Caudate nucleus (tissue), 63 donors: ENCODE measurements at places on chromosomes 12 and 14.

GRCh38 chr12:105317942-105318621, 12.4 kb upstream of the C12orf75 start:
- DNase-seq: no peak

DNA sequence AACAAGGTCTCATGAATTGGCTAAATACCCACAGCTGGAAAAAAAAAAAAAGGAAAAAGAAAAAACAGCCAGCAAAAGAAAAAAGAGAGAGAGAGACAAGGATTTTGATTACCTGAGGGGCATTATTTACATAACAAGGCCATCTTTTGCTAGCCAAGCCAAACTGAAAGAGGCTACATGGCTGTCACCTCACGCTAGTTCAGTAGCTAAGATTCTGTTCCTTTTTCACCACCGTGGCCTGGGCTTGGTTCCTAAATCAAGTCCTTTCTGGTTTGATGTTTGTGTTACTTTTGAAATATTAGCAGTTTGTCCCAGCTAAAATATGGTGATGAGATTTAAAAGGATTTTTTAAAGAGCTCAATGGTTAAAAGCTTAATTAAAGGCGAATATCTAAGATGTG, 2.0 kb upstream of the SDS start:
- DNase-seq: no peak

GRCh38 chr12:121828826-121829225, 25.0 kb downstream of the SETD1B start:
- no peak for DNase-seq

GRCh38 chr14:27389402-27389801, 791.6 kb upstream of the NOVA1 start:
- no peak for DNase-seq

DNA sequence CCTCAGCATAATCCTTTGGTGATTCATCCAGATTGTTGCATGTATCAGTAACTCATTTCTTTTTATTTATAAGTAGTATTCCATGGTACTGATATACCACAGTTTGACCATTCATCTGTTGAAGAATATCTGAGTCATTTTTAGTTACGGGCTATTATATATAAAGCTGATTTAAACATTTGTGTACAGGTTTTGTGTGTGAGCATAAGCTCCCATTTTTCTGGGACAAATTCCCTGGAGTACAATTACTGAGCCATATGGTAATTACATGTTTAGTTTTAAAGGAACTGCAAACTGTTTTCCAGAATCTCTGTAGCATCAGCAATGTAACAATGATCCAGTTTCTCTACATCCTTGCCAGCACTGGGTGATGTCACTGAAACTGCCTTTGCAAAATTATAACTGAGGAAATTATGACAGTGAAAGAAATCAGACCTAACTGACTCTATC, 236.2 kb upstream of the KRR1 start:
- no peak for DNase-seq

DNA sequence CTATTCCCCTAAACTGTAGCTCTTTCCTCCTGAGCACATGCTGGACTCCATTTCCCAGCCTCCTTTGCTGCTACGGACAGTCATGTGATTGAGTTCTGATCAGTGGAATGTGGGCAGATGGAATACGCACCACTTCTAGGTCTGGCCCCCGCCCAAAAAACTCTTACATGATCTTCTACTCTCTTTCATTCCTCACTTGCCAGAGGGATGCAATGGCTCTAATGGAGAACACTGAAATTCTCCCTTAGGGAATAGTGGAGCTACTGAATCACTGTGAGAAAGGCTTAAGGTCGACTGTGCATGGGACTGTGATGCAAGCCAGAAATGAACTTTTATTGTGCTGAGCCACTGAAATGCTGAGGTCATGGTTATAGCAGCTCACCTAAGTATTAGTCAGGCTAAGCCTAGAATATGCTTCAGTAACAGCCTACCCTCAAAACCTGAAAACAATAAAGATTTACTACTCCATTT, 13.0 kb upstream of the TMED2 start:
- DNase-seq: peak; percentile 22

GRCh38 chr14:60760644-60761364, 26.2 kb downstream of the MNAT1 start:
- DNase-seq: no peak

DNA sequence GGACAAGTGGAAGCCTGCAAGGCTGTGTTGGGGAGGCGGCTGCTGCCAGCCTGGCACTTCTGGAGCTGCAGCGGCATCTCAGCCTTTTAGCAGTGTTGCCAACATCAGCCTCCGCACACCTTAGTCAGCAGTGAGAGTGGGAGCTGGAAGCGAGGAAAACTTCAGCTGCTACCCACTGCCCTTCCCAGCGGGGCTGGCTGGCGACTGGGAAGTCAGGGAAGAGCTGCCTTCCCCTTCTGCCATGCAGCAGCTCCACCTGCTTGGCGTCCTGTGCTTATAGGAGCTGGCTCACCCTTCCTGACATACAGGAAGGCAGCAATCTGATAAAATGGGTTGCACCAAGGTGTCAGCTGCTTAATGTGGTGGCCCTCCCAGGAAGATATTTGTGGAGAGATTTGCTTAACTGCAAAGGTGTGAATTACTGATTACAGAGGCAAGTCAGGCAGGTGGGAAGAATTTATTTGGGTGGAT, 15.4 kb upstream of the PLEKHG3 start:
- DNase-seq: peak; percentile 57

GRCh38 chr12:131615326-131616042, 95.4 kb upstream of the SFSWAP start:
- no peak for DNase-seq

DNA sequence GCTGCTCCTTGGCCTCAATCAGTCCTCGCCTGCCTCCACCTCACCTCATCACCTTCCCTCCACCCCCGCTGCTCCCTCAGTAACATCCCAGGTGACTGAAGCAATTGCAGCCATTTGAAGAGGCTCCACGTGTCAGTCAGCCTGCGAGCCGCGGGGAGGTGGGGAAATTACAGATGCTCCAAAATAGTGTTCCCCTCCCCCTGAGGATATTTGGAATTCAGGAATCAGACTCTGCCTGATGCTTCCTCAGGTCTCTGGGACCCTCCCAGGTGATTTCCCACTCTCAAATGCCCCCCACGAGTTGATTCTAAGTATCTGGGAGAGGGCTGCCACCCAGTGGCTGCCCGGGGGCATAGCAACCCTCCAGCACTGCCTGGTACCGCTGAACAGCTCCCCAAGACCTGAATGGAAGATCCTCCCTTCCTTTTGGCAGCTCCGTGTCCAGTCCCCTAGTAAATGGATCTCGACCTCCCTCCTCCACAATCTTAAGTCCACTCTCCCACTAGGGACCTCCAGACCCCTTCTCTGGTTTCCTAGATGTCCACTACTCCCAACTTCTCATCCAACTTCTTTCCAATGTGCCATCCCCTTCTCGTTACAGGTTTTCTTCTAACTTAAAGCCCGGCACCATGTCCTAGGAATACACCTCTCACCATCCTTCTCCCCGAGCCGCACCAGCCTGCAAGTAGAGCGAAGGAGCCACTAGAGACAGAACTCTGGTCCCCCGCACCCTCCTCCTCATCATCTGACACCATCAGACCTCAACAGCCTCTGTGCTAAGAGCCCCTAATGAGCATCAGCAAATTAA, 1.4 kb upstream of the ASIC1 start:
- DNase-seq: peak; percentile 67

- DNase-seq: no peak
Measured at GRCh38 chr12:47903151-47903611, 1.6 kb downstream of the VDR start.

GRCh38 chr12:132239796-132240668, 89.4 kb downstream of the GALNT9 start:
- no peak for DNase-seq

GRCh38 chr12:754473-754820, 2.1 kb downstream of the WNK1 start:
- no peak for DNase-seq

DNA sequence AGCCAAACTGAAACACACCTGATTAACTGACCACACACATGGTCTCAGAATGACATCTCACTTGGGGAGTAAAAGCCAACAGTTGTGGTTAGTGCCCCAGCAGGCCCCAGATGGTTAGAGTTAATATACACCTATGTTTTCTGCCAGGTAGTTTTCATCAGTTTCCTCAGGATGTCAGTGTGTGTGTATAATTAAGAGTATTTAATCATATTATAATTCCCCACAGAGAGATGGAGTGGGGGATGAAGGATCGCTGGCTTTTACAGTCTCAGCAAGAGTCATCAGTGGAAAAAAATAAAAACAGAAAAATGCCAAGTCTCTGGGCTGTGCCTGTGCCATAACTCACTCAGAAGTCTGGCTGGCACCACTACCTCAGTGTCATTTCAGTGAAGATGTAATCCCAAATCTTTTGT, 412.5 kb downstream of the ZFP36L1 start:
- no peak for DNase-seq

DNA sequence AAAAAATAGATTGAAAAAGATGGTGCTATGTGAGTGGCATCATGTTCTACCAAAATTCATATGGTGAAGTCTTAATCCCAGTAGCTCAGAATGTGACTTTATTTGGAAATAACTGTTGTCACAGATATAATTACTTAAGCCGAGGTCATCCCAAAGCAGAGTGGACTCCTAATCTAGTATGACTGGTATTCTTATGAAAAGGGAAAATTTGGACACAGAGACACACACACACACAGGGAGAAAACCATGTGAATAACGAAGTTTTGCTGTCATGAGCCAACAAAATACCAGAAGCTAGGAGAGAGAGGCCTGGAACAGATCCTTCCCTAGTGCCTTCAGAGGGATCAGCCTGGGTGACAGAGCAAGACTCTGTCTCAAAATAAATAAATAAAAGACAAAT, 62.6 kb downstream of the FAR2 start:
- no peak for DNase-seq

GRCh38 chr12:47896633-47897032, 8.2 kb downstream of the VDR start:
- DNase-seq: no peak

- no peak for DNase-seq
Measured at GRCh38 chr14:55950135-55950534, 168.1 kb upstream of the PELI2 start.

DNA sequence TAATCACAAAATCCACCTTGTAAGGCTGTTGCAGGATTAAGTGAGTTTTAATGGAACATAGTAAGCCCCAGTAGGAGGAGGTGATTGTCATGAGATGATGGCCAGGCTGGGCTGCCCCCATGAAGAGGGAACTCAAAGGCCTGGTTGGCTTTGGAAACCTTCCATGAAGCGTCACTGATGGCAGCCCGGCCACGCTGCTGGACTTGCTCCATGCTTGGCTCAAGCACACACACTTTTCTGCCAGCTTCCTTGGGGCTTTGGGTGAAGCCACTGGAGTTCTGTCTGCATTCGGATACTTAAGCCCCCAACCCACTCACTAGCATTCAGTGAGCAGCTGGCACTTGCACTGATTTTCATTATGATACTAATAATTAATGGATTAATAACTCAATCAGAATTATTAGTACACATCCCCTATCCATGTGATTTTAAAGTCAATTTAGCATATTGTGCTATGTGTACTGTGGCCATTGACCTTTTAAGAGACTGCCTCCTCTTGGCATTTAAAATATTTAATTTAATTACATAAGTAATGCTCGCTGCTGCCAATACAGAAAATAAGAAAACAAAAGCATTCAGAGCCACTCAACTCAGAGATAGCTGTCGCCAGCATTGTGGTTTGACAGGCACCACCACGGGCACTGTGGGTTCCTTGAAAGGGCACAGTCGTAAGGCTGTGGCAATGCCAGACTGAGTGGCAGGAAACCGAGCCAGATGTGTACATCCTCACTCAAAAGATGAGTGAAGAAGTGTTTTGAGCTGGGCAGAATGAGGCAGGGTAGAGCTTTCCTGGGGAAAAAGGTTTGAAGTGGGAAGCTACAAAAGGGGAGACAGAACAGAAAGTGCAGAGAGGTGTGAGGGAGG, 15.9 kb downstream of the KRT85 start:
- DNase-seq: peak; percentile 40

DNA sequence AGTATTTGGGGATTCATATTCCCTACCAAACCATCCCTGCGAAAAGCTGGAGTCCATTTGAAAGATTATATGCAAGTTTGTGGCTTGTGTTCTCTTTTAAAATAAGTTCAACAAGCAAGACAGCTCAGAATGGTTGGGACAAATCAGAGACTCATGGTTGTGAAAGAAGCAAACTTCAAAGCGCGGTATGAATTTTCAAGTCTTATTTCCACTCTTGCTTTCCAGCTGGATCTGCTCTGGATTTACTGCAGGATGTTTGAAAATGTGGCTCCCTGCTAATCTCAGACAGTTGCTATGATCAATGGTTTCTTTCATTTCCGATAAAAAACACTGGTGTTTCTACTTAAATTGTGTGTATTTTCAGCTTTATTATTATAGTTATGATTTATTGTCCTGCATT, 477.5 kb downstream of the RAD51B start:
- DNase-seq: no peak

GRCh38 chr12:71661977-71662530, 1.6 kb downstream of the ZFC3H1 start:
- DNase-seq: no peak

DNA sequence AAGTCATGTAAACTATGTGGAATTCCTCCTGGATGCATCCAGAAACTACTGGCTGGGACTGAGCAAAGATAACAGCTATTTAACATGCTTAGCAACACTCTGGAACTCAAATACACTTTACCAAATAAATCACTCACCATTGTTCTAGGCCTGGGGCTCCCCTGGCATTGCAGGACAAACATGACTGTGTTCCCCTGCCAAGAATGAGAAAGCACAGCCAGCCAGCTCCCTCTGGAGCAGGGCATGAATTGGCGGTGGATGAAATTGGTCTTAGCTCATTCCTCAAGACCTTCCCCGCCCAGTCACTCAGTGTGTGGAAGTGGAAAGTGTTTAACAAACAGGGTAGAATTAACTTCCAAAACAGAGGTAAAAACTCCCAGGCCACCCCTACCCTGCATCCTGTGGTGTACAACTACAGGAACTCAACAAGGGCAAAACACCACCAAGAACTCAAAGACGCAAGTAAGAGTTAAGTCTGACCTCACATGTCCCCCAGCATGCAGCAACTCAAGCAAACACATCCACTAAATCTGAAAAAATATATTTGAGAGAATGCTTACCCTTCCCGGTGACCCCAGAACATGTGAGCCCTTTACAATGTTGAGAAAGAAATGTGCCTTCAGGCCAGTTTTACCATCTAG, 58.4 kb upstream of the BDKRB2 start:
- peak; percentile 47 for DNase-seq

GRCh38 chr12:1373901-1374735, 220.3 kb downstream of the FBXL14 start:
- no peak for DNase-seq

DNA sequence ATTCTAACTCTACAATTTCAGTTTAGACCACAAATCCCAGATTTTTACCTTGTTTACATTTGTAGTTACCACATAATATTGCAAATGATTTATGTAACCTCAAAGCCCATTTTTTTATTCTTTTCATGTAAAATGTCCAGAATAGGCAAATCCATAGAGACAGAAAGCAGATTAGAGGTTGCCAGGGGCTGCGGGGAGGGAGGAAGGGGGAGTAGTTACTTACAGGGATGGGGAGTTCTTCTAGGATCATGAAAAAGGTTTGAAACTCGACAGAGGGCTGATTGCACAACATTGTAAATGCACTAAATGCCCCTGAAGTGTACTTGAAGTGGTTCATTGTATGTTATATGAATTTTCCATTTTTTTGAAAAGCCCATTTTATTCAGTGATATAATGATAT, 66.5 kb downstream of the PPP2R5C start:
- DNase-seq: no peak
